ENCODE measurements at places on chromosomes 3 and 15. TPM values are rescaled to one million over a fixed set of nuclear protein-coding genes. Genes with fewer than 3 reads are reported as not detected.

LRRIQ4 gene
- not detected for total RNA-seq

PTH1R gene
- total RNA-seq = 6.1 TPM

DNA sequence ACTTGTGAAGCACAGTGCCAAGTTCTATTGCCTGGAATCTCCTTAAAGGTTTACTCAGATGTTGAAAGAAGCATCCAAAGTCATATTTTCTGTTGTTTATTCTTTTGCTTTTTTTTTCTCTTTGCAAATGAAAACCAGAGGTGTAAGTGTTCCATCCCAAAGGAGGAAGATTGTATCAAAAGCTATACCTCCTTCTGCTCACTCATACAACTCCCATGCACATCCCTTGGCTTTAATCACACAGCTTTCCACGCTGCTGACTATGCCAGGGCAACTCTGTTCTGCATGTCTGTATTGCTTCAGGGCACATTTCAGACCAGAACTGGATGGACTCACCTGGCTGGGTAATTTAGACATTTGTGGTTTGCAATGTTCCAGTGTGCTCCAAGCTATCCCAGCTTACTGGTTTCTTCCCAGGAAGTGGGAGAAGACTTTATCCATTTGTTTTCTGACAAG lies 399.6 kb upstream of the TBL1XR1 start:
- H3K4me1 ChIP-seq = peaks cover 49% of the 10 kb centered on the region
- H3K27ac ChIP-seq = peak overlapping the region; percentile 56
- H3K4me3 ChIP-seq = no peak overlapping the region
- H3K27me3 ChIP-seq = no peaks in the 10 kb centered on the region
- H3K36me3 ChIP-seq = no peaks in the 10 kb centered on the region

HCLS1 gene
- 6.1 TPM for total RNA-seq

DNA sequence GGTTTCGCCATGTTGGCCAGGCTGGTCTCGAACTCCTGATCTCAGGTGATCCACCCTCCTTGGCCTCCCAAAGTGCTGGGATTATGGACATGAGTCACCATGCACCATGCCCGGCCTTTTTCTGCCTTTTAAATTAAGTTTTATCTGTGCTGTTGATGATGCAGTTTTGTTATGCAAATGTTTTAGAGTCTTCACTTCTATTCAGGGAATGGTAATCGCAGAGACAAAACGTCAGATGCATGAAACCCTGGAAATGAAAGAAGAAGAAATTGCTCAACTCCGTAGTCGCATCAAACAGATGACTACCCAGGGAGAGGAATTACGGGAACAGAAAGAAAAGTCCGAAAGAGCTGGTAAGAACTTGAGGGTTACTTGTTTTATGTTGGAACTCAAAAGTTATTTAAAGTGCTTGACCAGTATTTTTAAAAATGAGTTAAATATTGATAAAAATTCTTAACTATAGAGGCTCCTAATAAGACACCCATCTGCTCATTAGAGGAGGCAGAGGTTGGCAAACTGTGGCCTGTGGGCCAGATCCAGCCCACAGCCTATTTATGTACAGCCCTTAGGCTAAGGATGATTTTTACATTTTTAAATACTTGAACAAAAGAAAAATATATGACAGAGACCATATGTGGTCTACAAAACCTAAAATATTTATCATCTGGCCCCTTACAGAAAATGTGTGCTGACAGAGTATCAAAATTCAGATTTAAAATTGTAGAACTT lies 127.8 kb upstream of the LRRFIP2 start:
- no peak overlapping the region for H3K4me3 ChIP-seq
- H3K36me3 ChIP-seq = peaks cover 32% of the 10 kb centered on the region
- H3K27ac ChIP-seq = no peak overlapping the region
- peaks cover 43% of the 10 kb centered on the region for H3K4me1 ChIP-seq

WDR72 gene
- total RNA-seq = not detected

GRCh38 chr3:34359064-34359463 lies 560.6 kb downstream of the PDCD6IP start:
- no peak for DNase-seq
- H3K4me3 ChIP-seq = no peak overlapping the region
- H3K27ac ChIP-seq = no peak overlapping the region
- no peaks in the 10 kb centered on the region for H3K27me3 ChIP-seq

DNA sequence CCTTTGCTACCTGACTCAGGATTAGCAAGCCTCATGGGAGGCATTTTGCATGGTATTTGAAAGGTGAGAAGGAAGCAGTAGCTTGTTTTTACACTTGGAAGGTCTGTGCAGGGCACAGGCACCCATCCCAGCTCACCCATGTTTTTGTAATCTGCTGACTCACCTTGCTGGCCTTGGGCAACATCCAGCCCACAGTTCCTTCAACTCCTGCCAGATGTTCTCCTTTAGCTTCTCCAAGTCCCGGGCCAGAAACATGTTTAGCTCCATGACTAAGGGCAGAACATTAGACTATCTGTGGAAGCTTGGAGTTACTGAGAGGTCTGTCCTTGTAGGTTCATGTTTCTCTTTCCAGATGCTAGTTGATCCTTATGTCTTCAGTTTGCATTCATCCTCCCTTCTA lies 12.4 kb upstream of the ZNF770 start:
- no peaks in the 10 kb centered on the region for H3K27me3 ChIP-seq
- no peak overlapping the region for H3K27ac ChIP-seq
- no peaks in the 10 kb centered on the region for H3K4me1 ChIP-seq
- no peak for DNase-seq
- H3K36me3 ChIP-seq = no peaks in the 10 kb centered on the region

GRCh38 chr15:63338170-63338569 lies 43.5 kb downstream of the CA12 start:
- H3K4me3 ChIP-seq = no peak overlapping the region
- no peaks in the 10 kb centered on the region for H3K4me1 ChIP-seq
- no peaks in the 10 kb centered on the region for H3K27me3 ChIP-seq

DNA sequence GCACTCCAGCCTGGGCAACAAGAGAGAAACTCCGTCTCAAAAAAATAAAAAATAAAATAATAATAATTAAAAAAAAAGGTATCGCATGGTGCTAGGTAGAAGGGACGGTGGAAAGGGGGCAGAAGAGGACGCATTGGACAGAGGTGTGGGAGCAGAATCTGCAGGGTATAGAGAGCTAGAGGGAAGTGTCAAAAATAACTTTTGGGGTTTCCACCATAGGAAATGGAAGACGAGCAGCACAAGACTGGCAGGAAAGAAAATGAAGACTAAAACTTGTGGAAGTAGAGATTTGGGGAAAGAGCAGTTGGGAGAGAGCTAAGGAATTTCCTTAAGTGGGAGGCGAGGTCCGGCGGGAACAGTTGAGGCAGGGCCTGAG lies 585 bp upstream of the MKRN2 start:
- no peak for DNase-seq
- peaks cover 44% of the 10 kb centered on the region for H3K27me3 ChIP-seq
- H3K4me3 ChIP-seq = peak overlapping the region; percentile 99
- no peaks in the 10 kb centered on the region for H3K36me3 ChIP-seq
- H3K4me1 ChIP-seq = peaks cover 48% of the 10 kb centered on the region

DNA sequence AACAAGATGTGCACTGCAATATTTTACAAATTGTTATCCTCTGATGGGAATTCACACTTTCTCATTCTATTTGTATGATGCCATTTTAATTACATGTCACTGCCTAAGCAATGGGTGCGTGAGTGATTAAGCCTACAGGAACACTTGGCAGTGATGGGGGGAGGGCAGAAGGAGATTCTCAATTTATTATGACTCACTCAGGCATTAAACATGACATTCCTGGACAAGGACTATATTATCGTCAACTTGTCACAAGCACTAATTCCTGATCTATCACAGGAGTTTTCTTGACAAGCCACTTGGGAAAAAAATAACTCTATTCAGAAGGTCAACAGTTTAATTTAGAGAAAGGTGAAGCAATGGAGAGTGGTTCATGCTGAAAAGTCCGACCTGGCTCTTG lies 556.8 kb downstream of the NSUN3 start:
- H3K27me3 ChIP-seq = no peaks in the 10 kb centered on the region
- no peaks in the 10 kb centered on the region for H3K4me1 ChIP-seq
- no peak overlapping the region for H3K4me3 ChIP-seq

DNA sequence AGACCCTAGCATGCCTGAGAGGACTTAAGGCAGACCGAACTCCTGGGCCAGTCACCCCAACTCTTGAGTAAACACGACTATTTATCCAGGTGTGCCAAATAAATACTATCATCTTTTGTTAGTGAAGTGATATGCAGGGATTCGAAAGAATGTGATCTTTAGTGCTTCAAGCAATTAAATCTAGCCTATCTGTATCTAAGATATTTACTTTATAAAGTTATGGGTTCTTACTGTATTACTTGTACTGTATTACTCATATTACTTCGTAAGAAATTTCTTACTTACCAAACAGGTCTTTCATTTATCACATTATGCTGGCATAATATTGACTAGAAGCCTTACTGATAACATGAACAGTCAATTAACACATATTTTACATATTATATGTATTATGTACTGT lies 211.6 kb upstream of the NECTIN3 start:
- no peak overlapping the region for H3K4me3 ChIP-seq
- H3K27ac ChIP-seq = no peak overlapping the region
- DNase-seq = no peak
- H3K4me1 ChIP-seq = no peaks in the 10 kb centered on the region
- no peaks in the 10 kb centered on the region for H3K36me3 ChIP-seq
- no peaks in the 10 kb centered on the region for H3K27me3 ChIP-seq

- H3K4me1 ChIP-seq = peaks cover 17% of the 10 kb centered on the region
- H3K27ac ChIP-seq = no peak overlapping the region
- DNase-seq = no peak
Measured at GRCh38 chr3:179615458-179616173, 11.0 kb downstream of the NDUFB5 start.

SYNPR gene
- total RNA-seq = 0.42 TPM

- no peaks in the 10 kb centered on the region for H3K27me3 ChIP-seq
- H3K4me3 ChIP-seq = no peak overlapping the region
- peaks cover 10% of the 10 kb centered on the region for H3K4me1 ChIP-seq
- H3K27ac ChIP-seq = no peak overlapping the region
Measured at GRCh38 chr3:112610121-112610520, 30.8 kb downstream of the CCDC80 start.

GRCh38 chr3:53938645-53939044 lies 47.0 kb upstream of the SELENOK start:
- no peak overlapping the region for H3K4me3 ChIP-seq
- H3K27me3 ChIP-seq = peaks cover 8% of the 10 kb centered on the region
- no peak for DNase-seq
- no peaks in the 10 kb centered on the region for H3K4me1 ChIP-seq
- no peak overlapping the region for H3K27ac ChIP-seq

DNA sequence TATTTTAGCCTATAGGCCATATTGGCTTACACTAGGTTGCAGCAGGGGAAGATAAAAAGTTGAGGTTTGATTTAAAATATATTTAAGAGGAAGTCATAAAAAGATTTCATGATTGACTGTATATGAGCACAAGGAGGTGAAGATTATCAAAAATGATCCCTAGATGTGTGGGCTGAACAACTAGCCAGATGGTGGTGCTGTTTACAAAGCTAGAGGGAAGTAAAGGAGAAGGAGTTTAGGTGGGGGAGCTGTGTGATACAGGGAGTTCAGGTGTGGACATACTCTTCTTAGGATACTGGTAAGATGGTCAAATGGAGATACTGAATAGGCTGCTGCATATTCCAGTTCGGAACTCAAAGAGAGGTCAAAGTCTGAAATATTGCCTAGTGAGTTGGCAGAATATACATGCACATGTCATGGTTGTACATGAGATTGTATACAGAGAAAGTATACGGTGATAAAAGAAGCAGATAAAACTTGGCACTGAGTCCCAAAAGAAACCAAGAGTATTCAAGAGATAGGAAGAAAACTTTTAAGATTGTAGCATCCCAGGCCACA lies 727.8 kb downstream of the NLGN1 start:
- no peaks in the 10 kb centered on the region for H3K27me3 ChIP-seq
- H3K27ac ChIP-seq = no peak overlapping the region
- no peaks in the 10 kb centered on the region for H3K36me3 ChIP-seq
- H3K4me3 ChIP-seq = no peak overlapping the region
- no peaks in the 10 kb centered on the region for H3K4me1 ChIP-seq
- DNase-seq = no peak

GRCh38 chr3:78737988-78738387 lies 1029.8 kb downstream of the ROBO1 start:
- DNase-seq = no peak
- H3K27ac ChIP-seq = no peak overlapping the region
- no peaks in the 10 kb centered on the region for H3K27me3 ChIP-seq
- H3K4me3 ChIP-seq = no peak overlapping the region

GRCh38 chr15:65638681-65639089 lies 16.9 kb downstream of the SLC24A1 start:
- H3K27ac ChIP-seq = no peak overlapping the region
- H3K4me1 ChIP-seq = no peaks in the 10 kb centered on the region
- H3K36me3 ChIP-seq = no peaks in the 10 kb centered on the region
- no peak for DNase-seq
- H3K4me3 ChIP-seq = no peak overlapping the region
- no peaks in the 10 kb centered on the region for H3K27me3 ChIP-seq

DNA sequence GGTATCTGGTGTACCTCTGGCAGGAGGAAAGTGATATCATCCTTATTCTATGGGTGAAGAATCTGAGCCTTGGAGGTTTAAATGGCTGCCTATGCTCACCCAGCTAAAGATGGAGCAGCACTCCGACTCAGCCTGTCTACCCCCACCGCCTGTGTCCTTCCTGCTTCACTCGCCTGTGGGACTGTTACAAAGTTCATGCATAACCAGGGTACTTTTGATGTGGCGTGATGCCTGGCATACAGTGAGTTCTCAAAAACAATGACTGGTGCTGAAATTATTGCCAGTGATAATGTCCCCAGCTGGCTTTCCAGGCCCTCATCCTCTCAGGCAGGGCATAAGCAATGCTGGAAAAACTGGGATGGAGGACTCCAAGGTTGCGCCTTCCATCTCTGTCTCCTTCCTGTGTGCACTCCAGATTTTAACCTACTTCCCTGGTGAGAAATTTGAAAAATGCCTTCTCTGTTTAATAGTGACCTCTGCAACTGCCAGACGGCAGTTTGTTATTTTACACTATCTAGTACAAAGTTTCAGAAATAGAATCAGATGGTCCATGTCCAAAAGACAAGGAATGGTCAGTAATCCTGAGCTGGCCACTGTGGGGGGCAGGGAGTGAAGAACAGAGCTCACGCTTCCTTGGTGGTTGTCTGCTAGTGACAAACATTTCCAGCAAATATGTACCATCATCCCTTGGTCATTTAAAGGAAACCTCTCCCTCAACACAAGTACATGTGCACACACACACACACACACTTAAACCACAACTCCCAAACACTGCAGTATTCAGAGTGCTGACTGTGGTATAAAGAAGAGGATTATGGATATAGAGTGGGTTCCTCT lies 86.5 kb upstream of the NMNAT3 start:
- peaks cover 2% of the 10 kb centered on the region for H3K4me1 ChIP-seq
- no peak for DNase-seq
- no peaks in the 10 kb centered on the region for H3K27me3 ChIP-seq
